ENCODE measurements at places on chromosomes 5 and 9. TPM values are rescaled to one million over a fixed set of nuclear protein-coding genes. Genes with fewer than 3 reads are reported as not detected.
A peak's percentile ranks its signal among the peaks of the same experiment; 100 is the strongest.

SLC36A3 gene
- total RNA-seq: not detected

GRXCR2 gene
- not detected for total RNA-seq

ARHGEF37 gene
- total RNA-seq: 0.95 TPM

MVB12B gene
- total RNA-seq: 2.6 TPM

PCDHGC4 gene
- total RNA-seq: not detected

DPYSL3 gene
- total RNA-seq: 0.05 TPM

PTGER4 gene
- 86.3 TPM for total RNA-seq

GRCh38 chr5:140261403-140262171, 41.3 kb downstream of the PFDN1 start:
- no peaks in the 10 kb centered on the region for H3K27me3 ChIP-seq
- H3K4me1 ChIP-seq: peaks cover 52% of the 10 kb centered on the region
- peaks cover 22% of the 10 kb centered on the region for H3K36me3 ChIP-seq
- no peak overlapping the region for H3K4me3 ChIP-seq

- no peaks in the 10 kb centered on the region for H3K36me3 ChIP-seq
- DNase-seq: no peak
- H3K27ac ChIP-seq: no peak overlapping the region
- H3K4me1 ChIP-seq: no peaks in the 10 kb centered on the region
- no peaks in the 10 kb centered on the region for H3K27me3 ChIP-seq
Measured at GRCh38 chr5:77337686-77338085, 127.2 kb downstream of the PDE8B start.

GRCh38 chr9:130429831-130430230, 14.9 kb upstream of the ASS1 start:
- H3K27me3 ChIP-seq: peaks cover 15% of the 10 kb centered on the region
- no peak overlapping the region for H3K4me3 ChIP-seq
- peaks cover 3% of the 10 kb centered on the region for H3K4me1 ChIP-seq
- no peak for DNase-seq
- no peaks in the 10 kb centered on the region for H3K36me3 ChIP-seq
- no peak overlapping the region for H3K27ac ChIP-seq

GRCh38 chr9:112166176-112167140, 8.6 kb downstream of the SUSD1 start:
- H3K4me1 ChIP-seq: peaks cover 22% of the 10 kb centered on the region
- no peak overlapping the region for H3K27ac ChIP-seq
- no peak for DNase-seq
- no peaks in the 10 kb centered on the region for H3K27me3 ChIP-seq

- DNase-seq: no peak
- peaks cover 21% of the 10 kb centered on the region for H3K36me3 ChIP-seq
- no peaks in the 10 kb centered on the region for H3K27me3 ChIP-seq
- H3K4me1 ChIP-seq: no peaks in the 10 kb centered on the region
- H3K4me3 ChIP-seq: no peak overlapping the region
- no peak overlapping the region for H3K27ac ChIP-seq
Measured at GRCh38 chr5:64969578-64969977, 200.8 kb downstream of the CWC27 start.

DNA sequence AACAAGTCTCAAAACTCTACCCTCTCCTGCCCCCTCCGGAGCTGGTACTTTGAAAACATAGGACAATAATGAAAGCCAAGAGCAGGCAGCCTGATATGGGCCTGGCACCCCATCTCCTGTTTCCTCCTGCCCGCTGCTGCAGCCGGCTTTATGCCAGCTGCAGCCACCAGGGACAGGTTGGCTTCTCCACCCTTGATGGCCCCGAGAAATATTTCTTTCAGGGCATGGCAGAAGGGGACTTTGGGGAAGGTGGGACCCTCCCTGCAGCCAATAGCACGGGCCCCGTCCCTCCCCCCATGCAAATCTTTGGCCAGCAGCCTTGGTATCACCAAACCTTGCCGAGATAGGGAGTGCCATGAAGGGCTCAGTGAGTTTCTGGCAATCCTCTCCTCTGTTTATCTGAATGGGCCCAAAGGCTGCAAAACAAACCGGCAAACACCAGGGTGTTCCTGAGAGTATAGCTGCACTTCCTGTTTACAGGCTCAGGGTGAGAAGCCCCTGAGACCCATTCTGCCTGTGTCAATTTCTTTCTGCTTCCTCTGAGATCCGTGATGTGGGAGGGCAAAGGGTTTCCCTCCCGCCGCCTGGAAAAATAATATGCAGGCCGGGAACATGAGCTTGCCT, 73.4 kb upstream of the BOD1 start:
- no peak overlapping the region for H3K4me3 ChIP-seq
- H3K36me3 ChIP-seq: no peaks in the 10 kb centered on the region
- no peak overlapping the region for H3K27ac ChIP-seq
- no peaks in the 10 kb centered on the region for H3K27me3 ChIP-seq
- DNase-seq: no peak

DNA sequence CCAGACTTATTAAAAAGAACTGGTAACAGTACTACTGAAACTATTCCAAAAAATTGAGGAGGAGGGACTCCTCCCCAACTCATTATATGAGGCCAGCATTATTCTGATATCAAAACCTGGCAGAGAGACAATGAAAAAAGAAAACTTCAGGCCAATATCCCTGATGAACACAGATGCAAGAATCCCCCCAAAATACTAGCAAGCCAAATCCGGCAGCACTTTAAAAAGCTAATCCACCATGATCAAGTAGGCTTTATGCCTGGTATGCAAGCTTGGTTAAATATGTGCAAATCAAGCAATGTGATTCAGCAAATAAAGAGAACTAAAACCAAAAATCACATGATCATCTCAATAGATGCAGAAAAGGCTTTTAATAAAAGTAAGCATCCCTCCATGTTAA, 2271.0 kb upstream of the C9orf72 start:
- no peaks in the 10 kb centered on the region for H3K4me1 ChIP-seq
- H3K36me3 ChIP-seq: no peaks in the 10 kb centered on the region
- DNase-seq: no peak
- no peak overlapping the region for H3K4me3 ChIP-seq
- H3K27ac ChIP-seq: no peak overlapping the region

DNA sequence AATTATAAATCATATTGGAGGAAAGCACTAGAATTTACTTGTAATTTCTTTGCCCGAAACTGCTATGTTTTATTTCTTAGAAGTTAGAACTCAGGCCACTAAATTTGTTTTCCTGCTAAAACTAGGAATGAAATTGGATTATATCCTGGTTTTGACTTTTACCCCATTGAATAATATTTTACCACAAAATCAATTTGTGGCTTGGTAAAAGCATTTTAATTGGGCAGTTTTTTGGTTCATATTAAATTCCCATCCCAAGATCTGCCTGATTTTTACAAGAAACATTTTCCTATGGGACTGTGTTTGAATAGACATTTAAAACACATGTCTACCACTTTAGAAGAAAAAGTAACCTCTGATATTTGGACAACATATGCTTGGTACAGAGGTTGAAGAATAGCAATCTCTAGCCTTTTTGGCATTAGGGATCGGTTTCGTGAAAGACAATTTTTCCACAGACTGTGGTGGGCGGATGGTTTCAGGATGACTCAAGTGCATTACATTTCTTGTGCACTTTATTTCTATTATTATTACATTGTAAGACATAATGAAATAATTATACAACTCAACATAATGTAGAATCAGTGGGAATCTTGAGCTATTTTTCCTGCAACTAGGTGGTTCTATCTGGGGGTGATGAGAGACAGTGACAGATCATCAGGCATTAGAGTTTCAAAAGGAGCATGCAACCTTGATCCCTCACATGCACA, 565.6 kb downstream of the PRR16 start:
- H3K36me3 ChIP-seq: no peaks in the 10 kb centered on the region
- no peak for DNase-seq
- no peaks in the 10 kb centered on the region for H3K27me3 ChIP-seq
- no peaks in the 10 kb centered on the region for H3K4me1 ChIP-seq
- no peak overlapping the region for H3K4me3 ChIP-seq

- H3K27me3 ChIP-seq: peaks cover 2% of the 10 kb centered on the region
- no peak for DNase-seq
- H3K27ac ChIP-seq: no peak overlapping the region
- no peak overlapping the region for H3K4me3 ChIP-seq
- peaks cover 11% of the 10 kb centered on the region for H3K4me1 ChIP-seq
- no peaks in the 10 kb centered on the region for H3K36me3 ChIP-seq
Measured at GRCh38 chr5:55897206-55897894, 46.2 kb downstream of the IL31RA start.

DNA sequence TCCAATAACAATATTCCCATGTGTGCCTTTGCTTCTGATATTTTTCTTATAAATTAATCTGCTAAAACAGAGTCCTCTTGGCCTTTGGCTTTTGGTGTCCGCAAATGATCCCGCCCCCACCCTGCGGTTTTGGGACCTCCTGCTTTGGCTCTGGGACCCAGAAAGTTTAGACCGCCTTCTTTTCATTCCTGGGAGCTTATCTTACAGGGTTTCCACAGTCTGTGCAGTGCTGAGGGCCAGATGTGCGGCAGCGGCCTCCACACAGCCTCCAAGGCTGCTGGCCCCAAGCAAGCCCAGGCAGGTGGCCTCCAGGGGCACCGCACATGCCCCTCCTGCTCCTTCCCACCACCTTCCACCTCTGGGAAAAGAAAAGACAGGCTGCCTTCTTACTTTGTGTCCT, 191.5 kb downstream of the ERCC6L2 start:
- no peak for DNase-seq
- H3K4me1 ChIP-seq: no peaks in the 10 kb centered on the region

DNA sequence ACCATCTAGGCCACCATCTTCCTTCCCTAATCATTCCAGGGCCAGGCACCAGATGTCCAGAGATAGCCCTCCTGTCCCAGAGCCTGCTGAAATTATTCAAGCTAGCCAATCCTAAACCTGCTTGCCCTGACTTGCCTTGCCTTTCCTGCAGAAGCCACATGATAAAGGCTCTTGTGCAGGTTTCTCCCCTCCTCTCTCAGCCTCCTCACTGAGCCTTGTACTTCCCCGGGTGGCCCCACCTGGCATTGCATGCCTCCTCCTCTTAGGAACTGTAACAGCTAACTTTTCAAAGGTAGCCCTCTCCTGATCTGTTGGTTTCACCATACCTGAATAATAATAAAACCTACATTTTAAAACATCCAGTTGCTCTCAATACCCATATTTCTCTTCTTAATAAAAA, 42.6 kb downstream of the DIRAS2 start:
- H3K27me3 ChIP-seq: peaks cover 28% of the 10 kb centered on the region
- H3K36me3 ChIP-seq: no peaks in the 10 kb centered on the region
- no peak for DNase-seq
- no peak overlapping the region for H3K4me3 ChIP-seq
- no peaks in the 10 kb centered on the region for H3K4me1 ChIP-seq
- H3K27ac ChIP-seq: no peak overlapping the region

- DNase-seq: no peak
- no peaks in the 10 kb centered on the region for H3K27me3 ChIP-seq
- no peaks in the 10 kb centered on the region for H3K4me1 ChIP-seq
- no peak overlapping the region for H3K4me3 ChIP-seq
Measured at GRCh38 chr5:120895660-120896059, 431.6 kb downstream of the PRR16 start.

DNA sequence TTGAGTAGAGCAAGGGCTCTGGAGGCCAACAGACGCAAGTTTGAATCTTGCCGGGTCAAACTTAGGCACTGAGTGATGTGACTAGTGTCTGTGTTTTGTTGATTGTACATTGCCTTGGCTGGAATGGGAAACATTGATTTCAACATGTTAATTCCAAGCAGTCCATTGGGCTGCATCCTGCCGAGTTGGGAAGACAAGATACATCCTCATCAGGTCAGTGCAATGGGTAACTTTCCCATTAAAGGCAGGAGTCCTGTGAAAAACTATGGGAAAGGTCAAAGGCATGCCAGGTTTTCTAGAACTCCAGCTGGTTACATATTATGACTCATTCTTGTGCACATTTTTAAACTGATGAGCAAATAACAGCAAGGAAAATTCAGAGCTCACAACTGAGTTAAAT, 126.5 kb upstream of the ABCA1 start:
- H3K27me3 ChIP-seq: no peaks in the 10 kb centered on the region
- H3K36me3 ChIP-seq: no peaks in the 10 kb centered on the region
- DNase-seq: no peak
- no peak overlapping the region for H3K4me3 ChIP-seq
- H3K4me1 ChIP-seq: peaks cover 42% of the 10 kb centered on the region

DNA sequence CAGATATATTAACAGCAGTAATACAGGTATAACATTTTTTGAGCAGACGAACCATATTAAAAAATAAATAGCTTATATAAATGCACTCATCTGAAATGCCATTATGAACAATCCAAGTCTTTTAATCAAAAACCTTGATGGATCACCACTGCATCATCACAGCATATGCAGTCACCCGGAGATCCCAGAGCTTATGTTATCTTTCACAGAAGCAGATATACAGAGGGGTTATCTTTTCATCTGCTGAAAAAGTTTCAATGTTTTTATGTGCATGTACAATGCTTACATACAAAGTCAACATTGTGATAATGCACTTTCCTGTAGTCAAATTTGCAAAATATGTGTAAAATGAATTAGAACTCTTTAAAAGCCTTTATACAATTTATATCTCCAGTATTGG, 211.9 kb downstream of the FBXL7 start:
- H3K4me1 ChIP-seq: no peaks in the 10 kb centered on the region
- no peak overlapping the region for H3K4me3 ChIP-seq
- no peaks in the 10 kb centered on the region for H3K36me3 ChIP-seq
- H3K27me3 ChIP-seq: no peaks in the 10 kb centered on the region
- no peak overlapping the region for H3K27ac ChIP-seq

GRCh38 chr5:32810804-32811203, 99.7 kb downstream of the NPR3 start:
- H3K27me3 ChIP-seq: no peaks in the 10 kb centered on the region
- no peak for DNase-seq
- no peak overlapping the region for H3K27ac ChIP-seq
- no peak overlapping the region for H3K4me3 ChIP-seq
- no peaks in the 10 kb centered on the region for H3K36me3 ChIP-seq
- no peaks in the 10 kb centered on the region for H3K4me1 ChIP-seq

- H3K36me3 ChIP-seq: no peaks in the 10 kb centered on the region
- H3K4me1 ChIP-seq: peaks cover 19% of the 10 kb centered on the region
- no peaks in the 10 kb centered on the region for H3K27me3 ChIP-seq
- no peak for DNase-seq
- H3K27ac ChIP-seq: no peak overlapping the region
- H3K4me3 ChIP-seq: no peak overlapping the region
Measured at GRCh38 chr5:141508798-141509611, 20.1 kb downstream of the PCDHGC5 start.

GRCh38 chr5:170273968-170274710, 23.4 kb downstream of the LCP2 start:
- no peaks in the 10 kb centered on the region for H3K27me3 ChIP-seq
- peaks cover 86% of the 10 kb centered on the region for H3K4me1 ChIP-seq
- peak; percentile 83 for DNase-seq
- H3K36me3 ChIP-seq: peaks cover 63% of the 10 kb centered on the region
- peak overlapping the region; percentile 44 for H3K4me3 ChIP-seq

Measured in activated naive CD4-positive, alpha-beta T cell treated with anti-CD3 and anti-CD28 coated beads for 36 hours (primary cell).